ENCODE measurements at places on chromosomes 4 and X.

- no peak for DNase-seq
Observed at GRCh38 chr4:89123451-89123851, 12.1 kb downstream of the TIGD2 start.

- DNase-seq = no peak
Observed at GRCh38 chrX:54810532-54810931, 3.0 kb downstream of the MAGED2 start.

DNA sequence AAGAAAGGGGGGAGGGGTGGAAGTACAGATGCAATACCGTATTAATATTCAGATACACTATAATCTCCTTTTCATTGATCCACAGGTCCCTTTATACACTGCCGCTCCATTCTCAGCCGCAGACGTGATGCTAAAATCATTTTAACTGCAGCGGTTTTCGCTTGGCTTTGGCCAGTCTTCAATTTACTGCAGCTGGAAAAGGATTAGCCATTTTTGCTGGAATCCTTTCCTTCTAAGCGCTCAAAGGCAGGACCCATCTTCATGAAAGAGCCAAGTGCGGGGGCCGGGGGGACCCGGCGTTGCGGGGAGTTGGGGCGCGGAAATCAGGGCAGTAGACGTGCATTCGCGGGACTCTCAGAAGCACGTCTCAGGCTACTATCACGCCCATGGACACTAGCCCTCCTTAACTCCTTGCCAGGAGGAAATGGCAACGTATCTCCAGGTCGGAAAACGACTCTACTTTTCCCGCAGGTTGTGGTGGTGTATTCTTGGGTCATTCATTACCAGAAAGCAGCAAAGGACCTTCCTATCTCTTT is 1.7 kb upstream of the PCDH10 start:
- no peak for DNase-seq

DNA sequence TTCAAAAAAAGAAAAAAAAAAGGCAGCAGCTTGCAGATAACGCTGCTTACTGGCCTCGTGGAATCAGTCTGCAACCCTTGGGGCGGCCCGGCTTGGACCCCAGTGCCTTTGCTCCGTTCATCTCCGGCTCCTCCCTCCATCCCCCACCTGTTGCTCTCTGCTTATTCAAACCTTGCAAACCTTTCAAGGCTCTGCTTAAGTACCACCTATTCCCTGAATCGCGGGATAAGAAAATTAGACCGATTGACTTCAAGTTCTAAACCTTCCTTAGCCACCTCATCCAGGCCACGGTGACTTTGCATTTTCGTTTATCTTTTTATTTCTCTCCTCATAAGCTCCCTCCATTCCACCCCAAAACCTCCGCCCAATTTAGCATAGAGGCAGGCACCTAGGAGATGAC is 1.4 kb upstream of the PHKA1 start:
- no peak for DNase-seq

DNA sequence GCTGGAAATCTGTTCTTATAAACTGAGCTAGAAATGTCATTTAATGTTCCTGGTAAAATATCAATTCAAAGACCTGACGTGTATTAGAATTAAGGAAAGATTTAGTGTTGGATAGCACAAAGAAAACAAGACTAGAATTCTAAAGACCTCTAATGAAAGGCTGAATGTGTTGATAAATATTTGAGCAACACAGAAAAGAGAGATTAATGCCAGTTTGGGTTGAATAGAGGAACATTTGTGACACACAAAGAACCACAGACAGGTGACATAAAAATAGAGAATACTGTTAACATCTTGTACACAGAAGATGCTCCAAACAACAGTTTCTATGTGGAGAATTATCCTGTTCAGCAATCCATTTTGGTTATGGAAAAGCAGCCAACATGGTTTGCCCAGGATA is 222.1 kb upstream of the GALNT7 start:
- no peak for DNase-seq

GRCh38 chrX:29687687-29688086 is 527.7 kb upstream of the MAGEB2 start:
- no peak for DNase-seq

DNA sequence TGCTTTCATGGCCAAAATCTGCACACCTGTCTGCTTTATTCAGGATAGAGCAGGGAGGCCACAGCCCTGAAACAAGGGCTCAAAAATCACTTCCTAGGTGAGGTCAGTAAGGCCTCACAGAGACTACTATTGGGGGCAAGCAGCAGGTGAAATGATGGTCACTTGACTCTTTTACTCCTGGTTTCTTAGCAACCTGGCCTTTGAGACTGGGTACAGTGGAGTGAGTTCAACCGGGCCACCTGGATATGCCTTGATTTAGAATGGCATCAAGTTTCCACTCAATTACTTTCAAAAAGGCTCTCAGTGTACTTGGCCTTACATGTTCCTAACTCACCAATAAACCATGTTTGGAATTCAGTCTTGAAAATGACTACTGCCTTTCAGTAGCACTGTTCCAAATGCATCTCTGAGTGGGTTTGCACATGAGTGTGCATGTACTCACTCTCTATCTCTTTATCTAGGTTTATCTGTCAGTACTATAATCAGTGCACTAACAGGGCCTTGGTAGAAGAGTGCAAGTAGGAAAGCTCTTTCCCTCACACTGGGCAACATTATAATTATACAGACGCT is 388.2 kb downstream of the OPHN1 start:
- no peak for DNase-seq

DNA sequence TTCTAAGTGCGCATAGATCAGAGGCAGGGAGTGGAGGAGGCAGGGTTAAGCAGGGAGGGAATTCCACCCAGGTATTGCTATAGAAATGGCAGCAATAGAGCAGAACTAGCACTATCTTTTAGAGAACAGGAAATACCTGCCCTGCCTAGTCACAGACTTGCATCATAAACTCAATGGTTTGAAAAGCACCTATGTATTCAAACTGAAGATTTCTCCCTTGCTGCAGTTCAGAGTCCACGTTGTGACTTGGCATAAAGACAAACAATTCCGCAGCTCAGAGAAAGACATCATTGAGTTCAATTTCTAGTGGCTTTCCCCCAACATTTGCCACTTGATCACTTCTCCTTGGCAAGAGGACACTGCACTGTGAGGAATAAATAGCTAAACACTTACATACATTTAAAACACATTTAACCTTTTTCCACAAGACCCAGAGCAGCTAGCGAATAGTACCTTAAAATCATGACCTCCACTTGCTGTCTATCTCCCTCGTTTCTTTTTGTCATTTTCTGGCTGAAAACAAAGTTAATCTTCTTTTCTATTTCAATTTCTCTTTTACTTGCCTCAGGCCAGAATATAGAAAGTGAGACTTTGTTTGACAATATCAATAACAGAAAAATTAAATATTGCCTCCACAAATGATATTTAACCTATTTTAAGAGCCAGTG is 42.4 kb downstream of the SLC7A11 start:
- DNase-seq = no peak

DNA sequence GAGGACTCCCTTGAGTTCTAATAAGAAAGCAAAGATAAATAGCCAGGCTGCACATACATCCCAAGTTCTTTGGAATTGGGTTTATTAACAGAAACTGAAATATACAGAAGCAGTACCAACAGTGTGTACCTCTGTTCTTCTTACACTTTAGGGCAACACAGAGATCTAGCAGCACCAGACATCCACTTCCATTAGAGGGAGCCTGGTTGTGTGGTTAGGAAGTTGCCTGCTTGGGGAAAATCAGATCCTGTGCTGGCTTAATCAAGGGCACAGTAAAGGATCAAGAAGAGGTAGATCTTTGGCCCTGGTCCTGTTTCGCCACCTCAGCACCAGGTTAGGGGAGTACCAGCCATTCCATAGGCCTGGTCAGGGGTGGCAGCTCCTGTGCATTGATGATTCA is 231.1 kb upstream of the ARHGAP24 start:
- DNase-seq = no peak

DNA sequence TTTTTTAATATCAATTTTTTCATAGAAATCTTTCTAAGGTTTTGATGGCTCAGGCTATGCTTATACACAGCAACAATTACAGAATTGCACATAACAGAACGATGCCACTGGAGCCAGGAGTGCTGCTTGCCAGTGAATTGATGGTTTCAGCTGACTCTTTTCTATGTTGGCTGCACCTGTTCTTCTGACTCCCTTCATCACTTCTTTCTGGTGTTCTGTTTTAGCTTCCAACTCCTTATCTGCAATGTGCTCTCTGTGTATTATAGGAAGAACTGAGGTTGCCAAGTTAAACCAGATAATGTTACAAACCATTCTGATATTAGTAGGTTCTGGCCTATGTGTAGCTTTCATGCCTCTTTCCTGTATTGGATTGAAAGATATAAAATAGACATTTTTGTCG is 11.6 kb upstream of the VEGFD start:
- no peak for DNase-seq

Data from GM10248 (cell line).